ENCODE measurements at places on chromosomes 6 and 20.

GRCh38 chr6:10545482-10545881 lies 24.3 kb downstream of the GCNT2 start:
- no peak for DNase-seq

GRCh38 chr6:32113386-32114352 lies 4.5 kb upstream of the TNXB start:
- peak; percentile 18 for DNase-seq

GRCh38 chr6:43827898-43828297 lies 57.9 kb downstream of the VEGFA start:
- DNase-seq: no peak

- DNase-seq: no peak
These were observed 13.9 kb upstream of the MTG2 start for GRCh38 chr20:62168890-62169435.

GRCh38 chr6:167549213-167549612 lies 224.3 kb downstream of the TTLL2 start:
- DNase-seq: no peak

DNA sequence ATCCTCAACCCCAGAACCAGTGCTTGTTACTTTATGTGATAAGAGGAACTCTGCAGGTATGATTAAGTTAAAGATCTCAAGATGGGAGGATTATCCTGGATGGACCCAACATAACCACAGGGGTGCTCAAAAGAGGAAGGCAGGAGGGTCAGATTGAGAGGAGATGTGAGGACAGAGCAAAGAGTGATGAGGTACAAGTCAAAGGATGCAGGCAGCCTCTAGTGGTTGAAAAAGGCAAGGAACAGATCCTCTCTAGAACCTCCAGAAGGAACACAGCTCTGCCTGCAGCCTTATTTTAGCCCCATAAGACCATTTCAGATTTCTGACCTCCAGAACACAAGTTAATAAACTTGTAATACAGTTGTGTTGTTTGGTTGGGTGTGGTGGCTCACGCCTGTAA lies 41.2 kb downstream of the PDSS2 start:
- peak; percentile 54 for DNase-seq

DNA sequence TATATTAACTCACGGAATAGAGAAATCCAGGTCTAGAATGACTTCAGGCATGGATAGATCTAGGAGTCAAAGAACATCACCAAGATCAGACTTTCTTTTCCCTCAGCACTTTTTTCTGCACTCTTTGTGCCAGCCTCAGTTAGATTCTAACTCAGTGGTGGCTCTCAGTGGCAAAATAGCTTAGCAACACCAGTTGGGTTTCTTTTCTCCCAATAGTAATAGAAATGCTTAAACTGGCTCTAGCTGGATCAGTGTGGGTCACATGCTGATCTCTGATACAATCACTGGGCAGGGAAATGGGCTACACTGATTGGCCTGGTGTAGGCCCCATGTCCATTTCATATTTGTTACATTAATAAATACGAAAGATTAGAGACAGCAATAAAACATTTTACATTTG lies 44.2 kb upstream of the ARFGEF2 start:
- no peak for DNase-seq

DNA sequence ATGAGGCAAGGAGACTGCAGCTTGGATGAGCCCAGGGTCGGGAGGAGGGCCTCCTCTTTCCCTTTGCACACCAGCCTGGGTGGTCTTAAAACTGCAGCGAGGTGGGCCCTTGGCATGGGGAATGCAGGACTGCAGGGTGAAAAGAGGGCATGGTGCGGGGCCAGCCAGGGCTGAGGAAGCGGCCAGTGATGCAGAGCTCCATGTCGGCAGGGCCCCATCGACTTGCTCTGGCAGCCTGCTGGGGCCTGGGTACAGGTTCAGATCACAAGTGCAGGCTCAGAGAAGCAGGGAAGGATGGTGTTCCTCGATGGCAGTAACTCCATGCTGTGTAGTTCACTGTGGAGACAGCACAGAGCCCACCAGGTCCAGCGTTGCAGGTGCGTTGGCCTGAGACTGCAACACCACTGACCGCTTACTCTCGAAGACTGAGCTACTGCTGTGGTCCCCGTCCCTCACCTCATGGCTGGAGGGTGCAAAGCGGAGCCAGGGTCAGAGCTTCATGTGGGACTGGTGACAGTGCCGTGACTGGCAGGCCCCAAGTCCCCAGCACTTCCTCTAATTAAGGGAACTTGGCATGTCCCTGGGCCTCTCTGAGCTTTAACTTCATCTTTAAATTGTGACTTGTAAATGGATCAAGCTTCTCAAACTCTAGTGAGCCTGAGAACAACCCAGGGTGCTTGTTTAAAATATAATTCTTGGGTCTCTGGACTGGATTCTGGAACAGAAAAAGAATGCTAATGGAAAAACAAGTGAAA lies 223.2 kb downstream of the SYNDIG1 start:
- peak; percentile 42 for DNase-seq

DNA sequence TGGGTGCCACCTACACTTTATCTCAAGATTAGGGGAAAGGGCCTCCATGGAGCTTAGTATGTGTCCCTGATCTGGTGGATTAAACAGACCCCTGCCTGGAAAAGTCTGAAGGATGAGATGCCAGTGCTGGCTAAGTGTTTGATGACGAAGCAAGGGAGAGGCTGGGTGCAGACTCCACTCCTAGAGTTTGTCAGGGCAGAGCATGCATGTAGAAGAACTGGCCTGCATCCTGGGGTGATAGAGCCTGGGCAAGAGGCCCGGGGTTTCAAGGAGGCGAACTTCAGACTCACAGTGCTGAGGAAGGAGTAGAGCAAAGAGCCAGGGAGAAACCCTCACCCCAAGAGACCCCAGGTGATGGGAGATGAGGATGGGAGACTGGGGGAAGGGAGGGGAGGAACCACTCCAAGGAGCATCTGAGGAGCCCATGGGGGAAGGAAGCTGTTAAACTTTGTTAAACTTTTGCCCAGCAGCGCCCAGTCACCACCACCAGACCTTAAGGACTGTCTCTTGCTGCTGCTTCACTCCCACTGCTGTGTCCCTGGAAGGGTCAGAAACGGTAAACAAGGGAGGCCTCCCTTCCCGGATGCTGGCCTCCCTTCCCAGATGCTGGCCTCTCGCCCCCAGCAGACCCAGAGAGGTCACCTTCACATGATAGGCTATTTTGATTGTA lies 61.6 kb downstream of the RPRD1B start:
- DNase-seq: no peak

DNA sequence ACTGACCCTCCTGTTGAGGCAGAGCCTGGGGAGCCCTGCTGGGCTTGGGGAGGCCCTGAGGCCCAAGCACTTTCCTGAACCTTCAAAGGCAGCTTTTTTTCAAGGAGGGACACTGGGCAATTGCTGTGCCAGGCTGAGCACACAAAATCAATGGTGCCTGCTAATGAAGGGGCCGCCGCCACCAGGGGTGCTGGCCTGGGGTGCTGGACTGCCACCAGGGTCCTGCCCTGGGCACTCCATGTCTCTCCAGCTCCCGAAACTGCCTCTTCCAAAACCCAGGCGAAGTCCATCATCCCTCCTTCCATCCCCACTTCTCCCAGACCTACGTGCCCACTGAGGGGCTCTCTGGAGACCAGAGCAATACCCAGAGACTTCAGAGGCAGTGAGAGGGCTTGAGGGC lies 145.6 kb downstream of the GRM4 start:
- DNase-seq: no peak

DNA sequence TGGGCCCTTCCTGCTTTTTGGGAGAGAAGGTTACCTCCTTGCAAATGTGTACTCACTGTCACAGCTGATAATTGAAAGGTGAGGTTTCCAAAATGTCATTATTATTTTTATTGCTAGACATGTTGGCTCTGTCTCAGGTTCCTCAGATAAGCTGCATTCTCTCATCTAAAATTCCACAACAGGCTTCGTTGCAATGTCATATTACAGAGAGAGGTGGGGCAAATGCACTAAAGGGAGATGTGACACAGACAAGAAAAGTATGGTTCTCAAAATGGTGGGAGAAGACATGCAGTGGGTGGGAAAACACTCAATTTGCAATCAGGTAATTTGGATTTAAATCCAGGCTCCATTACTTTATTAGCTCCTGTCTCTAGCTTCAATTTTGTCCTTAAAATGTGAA lies 256.4 kb upstream of the POU3F2 start:
- DNase-seq: no peak

DNA sequence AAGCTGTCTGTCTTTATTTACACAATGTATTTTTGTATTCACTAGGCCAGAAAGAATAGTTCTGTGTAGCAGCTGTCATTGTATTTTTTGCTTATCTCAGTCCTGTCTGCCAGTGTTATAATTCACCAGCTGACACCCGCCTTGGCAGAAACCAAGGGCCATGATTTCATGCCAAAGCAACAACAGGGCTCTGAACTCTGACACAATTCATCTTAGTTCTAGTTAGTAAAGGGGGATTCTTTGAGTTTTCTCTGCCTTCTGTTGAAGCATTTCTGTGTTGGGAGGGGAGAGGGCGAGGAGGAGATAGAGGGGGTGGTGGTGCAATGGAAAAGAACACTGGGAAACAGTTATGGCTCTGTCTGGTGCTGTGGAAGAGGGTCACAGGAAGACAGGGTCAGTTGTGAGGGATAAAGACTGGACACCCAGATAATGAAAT lies 684.6 kb upstream of the MARCKS start:
- DNase-seq: no peak

DNA sequence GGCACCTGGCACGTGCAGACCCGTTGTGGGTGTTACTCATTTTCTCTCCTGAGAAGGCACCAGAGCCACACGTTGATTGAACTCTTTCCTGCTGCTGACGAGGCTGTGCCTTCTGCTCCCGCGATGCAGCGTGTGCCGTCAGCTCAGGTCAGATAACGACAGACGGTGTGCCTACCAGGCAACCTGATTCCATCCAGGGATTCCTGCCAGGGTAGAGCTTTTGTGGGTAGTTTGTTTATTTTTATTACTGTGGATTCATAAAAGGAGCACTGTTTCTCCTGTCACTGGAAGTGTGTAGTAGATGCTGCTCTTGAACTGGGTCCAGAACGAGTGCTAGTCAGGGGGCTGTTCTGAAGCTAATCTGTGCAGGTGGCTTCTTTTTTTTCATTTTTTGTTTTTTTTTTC lies 20.7 kb downstream of the PRPF6 start:
- no peak for DNase-seq

- no peak for DNase-seq
These were observed 1.7 kb upstream of the TOMM34 start for GRCh38 chr20:44961870-44962267.

DNA sequence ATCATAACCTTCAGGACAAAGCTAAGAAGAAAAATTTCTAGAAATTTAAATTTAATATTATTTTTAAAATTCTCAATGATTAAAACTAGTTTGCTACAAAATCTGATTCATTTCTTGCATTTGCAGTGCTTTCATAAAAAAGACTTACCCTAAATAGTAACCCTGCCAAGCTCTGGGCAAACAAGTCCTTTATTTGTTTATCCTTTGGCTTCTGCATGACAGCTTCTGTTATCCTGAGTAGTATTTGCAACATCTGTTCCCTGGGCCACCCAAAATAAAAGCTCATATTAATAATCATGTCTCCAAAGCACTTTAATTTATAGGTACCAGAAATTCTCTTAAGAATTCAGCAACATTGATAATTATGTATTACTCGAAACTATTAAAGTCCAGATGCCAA lies 101.3 kb downstream of the RALGAPA2 start:
- no peak for DNase-seq

GRCh38 chr20:46936415-46937156 lies 41.9 kb downstream of the EYA2 start:
- no peak for DNase-seq

GRCh38 chr6:17971128-17972073 lies 16.0 kb downstream of the KIF13A start:
- DNase-seq: no peak

GRCh38 chr6:31396422-31397152 lies 6.8 kb upstream of the MICA start:
- peak; percentile 71 for DNase-seq

- peak; percentile 67 for DNase-seq
These were observed 194.9 kb downstream of the SCP2D1 start for GRCh38 chr20:19008497-19008896.

DNA sequence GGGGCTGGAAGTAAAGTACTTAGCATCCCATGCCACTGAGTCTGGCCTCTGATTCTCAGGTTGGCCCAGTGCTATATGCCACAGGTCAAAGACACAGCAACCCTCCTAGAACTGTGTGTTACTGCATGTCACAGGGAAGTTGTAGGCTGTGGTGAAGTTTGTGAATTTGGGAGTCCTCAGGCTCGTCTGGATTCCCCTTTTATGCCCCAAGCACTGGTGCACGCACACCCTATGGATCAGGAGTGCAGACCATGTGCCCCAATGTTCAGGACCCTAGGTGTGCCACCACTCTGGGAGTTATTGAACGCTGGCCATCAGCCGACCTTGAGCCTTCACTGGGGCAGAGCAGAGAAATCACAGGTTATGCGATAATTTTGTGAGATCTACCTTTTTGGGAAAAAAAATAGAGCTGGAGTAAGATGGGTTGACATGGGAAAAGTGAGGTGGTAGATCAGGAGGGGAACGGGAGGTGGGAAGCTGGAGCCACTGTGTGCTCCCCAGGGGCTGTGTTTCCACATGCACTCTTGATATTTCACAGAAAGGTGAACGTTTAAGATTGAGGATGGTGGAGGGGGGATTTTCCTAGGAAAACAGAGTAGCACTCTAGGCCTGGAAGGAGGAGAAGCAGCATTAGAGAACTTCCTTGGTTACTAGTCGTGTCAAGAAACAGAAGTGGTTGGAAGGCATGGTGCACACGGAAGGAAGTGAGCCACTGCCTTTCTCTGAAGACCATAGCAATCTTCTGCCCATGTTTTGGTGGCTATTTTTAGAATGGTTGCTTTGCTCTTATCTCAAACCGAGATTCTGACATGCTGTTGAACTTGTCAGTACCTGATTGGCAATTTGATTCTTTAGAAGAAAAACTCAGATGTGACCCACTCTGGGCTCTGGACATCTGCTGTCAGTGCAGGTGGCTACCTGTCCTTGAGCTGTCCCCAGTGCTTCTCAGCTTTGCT lies 44.1 kb downstream of the DUSP22 start:
- no peak for DNase-seq

- no peak for DNase-seq
These were observed 48.1 kb downstream of the ERMARD start for GRCh38 chr6:169799474-169799926.

DNA sequence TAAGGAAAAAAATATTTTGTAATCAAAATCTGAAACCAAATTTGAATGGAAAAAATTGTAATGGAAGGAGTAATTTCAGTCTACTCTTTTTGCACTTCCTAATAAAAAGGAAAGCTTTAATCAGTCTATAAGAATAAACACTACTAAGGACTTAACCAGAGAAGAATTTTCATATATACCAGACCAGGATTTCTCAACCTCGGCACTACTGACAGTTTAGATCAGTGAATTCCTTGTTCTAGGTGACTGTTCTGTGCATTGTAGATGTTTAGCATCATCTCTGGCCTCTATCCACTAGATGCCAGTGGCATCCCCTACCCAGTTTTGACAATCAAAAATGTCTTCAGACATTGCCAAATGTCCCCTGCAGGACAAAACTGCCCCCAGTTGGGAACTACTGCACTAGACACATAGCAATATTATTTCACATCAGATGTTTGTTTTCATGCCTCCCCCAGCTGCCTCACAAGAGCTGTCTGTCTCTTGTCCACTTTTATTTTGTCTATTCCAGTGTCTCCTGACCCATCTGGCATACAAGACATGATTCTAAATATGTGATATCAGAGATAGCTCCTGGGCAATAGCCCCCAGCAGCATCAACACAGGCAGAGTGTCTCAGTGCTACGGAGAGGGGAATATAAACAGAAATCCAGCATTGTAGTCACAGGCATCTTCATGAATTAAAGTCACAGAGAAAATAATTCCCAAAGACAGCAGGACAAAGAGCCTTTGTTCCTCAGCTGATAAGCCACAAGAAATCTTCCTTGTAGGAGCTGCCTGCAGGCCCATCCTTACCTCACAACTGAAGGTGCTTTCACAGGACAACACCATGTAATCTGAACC lies 27.0 kb downstream of the DNAAF9 start:
- no peak for DNase-seq

GRCh38 chr6:35718911-35719381 lies 17.9 kb upstream of the ARMC12 start:
- DNase-seq: peak; percentile 46

All from MV-4-11 (cell line).